ENCODE measurements at places on chromosomes 1 and 21.

GRCh38 chr1:178126741-178127185, 32.9 kb downstream of the RASAL2 start:
- peak; percentile 69 for DNase-seq

GRCh38 chr1:181531951-181532600, 48.8 kb downstream of the CACNA1E start:
- no peak for DNase-seq

DNA sequence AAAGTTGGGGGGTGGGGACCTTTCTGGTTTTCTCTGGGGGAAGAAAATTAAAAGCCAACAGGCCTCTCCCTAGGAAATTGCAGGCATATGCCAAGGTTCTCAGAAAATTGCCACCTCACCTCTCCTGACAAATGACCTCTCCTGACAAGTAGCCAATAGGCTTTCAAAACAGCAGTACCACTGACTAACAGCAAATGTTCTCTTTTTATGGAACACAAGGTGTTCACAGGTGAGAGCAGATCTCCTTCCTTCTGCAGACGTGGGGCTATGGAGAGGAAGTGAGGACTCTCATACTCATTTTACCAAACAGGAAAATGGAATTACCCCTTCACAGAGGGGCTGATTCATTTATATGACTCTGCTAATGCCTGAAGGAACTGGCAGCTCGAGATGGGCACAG, 32.7 kb upstream of the SUCO start:
- no peak for DNase-seq

DNA sequence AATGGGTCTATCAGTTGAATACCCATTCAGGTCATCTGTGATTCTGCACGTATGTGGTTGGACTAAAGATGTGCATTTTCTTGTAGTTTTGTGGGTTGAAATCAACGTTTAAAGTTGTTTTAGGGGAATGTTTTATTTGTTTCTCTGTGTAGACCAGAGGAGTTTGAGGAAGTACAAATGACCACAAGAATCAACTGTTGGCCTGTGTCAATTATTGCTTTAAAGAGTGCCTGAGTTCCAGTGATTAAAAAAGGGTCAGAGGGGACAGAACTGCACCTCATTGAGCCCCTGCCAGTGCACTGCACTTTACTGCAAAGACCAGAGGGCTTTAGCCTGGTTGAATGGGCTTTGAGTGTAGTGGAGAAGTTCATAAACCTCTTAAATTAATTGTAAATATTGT, 190.3 kb downstream of the VPS13D start:
- no peak for DNase-seq

GRCh38 chr1:243732637-243733036, 117.4 kb downstream of the AKT3 start:
- no peak for DNase-seq

DNA sequence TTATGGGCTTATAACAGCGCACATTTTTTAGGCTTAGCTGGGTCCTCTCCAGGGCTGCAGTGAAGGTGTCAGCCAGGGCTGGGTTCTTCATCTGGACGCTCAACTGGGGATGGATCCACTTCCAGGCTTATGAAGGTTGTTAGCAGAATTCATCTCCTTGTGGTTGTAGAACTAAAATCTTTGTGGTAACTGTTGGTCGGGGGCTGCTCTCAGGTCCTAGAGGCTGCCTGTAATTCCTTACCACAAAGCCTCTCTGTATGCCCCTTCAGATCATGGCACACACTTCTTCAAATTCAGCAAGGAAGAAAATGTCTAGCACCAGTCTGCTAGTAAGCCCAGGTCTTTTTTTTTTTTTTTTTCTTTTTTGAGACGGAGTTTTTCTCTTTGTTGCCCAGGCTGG, 40.9 kb upstream of the EPS8L3 start:
- DNase-seq: no peak

DNA sequence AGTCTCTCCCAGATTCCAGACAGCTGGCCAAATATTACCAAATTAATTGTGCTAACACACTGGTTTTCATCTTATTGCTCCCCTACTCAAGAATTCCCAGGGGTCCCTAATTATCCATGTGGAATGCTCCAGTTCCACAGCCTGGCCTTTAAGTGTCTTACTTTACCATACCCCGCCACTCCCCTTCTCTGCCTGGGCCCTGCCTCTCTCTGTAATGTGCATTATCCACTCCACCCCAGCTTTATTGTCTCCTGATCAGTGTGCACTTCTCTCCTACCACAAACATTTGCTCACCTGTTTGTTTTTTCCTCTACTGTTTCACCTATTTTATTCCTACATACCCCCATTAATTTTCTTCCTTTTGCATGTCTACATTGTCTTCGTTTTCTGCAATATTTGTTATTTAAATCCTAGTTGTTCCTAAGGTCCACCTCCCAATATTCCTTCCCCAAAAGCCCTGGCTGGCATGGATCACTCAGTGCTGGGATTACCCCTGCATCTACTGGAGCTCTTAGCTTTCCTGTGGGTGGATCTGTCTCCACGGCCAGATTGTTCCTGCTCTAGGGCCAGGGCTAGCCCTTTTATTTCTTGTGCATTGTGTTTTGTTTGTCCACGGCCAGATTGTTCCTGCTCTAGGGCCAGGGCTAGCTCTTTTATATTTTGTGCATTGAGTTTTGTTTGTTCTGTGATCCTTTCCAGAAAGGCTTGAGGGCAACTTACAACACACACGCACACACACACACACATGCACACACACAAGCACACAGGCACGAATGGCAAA, 33.4 kb upstream of the ATP1B1 start:
- no peak for DNase-seq

GRCh38 chr1:66132324-66132723, 339.6 kb downstream of the PDE4B start:
- no peak for DNase-seq

DNA sequence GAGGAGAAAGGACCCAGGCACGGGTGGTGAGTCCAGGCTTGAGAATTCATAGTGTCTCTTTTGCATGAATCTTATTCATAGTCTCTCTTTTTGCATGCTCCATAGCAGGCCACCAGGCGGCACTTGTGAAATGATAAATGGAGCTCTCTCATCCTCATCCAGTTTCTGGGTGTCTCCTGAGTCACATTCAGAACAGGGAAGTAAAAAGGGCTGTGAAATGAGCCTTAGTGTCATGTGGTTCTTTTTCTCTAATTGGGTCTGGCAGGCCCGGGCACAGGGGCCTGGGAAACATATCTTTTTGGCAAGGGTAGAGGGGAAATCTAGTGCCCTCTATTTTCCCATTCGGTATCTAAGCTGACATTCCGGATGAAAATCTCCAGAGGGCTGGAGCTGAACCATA, 19.1 kb upstream of the NCF2 start:
- peak; percentile 45 for DNase-seq

GRCh38 chr1:164713456-164714207, 154.6 kb downstream of the PBX1 start:
- no peak for DNase-seq

- DNase-seq: peak; percentile 49
Measured at GRCh38 chr1:28580722-28581530, 11.1 kb upstream of the RAB42 start.

DNA sequence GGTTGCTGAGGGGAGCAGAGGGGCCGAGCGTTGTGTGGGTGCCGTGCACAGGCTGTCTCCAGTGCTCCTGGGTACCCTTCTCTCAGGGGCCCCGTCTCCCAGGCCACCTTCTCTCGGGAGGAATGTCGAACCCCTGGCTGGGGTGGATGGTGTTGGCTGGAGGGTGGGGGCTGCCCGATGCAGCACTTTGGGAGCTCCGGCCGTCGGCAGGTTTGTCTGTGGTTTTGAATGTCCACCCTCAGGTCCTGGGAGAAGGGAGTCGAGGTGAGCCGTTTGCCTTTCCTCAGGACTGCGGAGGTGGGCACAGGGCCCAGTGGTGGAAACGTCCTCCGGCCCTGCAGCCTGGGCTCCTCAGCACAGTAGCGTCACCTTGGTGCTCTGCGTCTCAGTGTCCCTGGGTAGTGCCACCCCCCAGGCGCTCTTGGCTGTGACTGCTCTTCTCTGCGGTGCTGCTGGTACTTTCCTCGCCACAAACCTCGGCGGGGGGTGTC, 14.5 kb downstream of the SLX9 start:
- no peak for DNase-seq

- DNase-seq: no peak
Measured at GRCh38 chr21:40835184-40835694, 11.7 kb downstream of the DSCAM start.

DNA sequence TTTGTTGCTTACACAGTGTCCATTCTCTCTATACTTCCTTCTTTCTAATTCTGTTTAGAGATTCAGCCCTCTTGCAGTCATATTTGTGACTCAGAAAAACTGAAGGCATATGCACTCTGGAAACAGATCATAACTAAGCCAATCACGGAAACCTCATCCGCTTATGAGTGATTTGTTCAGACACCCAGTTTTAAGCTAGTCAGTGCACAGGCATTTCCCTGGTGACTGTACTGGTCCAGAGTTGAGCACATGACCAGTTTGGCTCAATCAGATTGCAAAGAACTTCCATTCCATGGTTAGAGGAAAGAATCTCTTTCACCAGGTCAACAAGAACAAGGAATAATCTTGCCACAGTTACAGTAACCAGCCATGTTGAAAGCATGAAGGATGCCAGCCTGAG, 69.2 kb upstream of the SGIP1 start:
- peak; percentile 60 for DNase-seq

DNA sequence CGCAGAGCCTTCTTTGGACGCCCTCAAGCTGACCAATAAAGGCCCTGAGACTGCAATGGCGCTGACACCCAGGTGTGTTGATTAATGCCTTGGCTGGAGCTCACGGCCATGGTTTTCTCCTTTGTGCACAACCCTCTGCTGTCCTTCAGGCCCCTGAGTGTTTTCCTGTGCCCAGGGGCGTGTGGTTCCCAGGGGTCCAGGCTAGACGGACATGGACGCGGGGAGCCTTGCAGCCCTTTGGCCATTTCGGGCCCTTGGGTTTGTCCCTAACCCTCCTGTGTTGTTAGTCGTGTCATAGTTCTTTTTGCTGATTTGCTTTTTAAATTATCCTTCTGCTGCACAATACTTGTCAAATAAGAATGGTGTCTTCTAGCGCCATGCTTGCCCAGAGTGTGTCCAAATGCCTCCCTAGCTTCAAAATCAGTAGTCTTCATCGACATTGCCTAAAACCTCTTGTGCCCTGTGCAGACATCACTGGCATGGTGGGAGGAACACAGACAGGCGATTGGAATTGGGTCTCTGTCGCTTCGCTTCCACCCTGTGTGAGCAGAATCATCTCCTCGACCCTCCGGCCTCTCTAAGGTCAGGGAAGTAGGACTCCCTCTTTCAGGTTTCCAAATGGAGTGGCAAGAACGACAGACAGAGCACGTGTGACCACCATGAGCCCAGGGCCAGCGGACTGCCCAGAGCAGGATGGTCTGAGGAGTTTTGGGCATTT, 1.9 kb downstream of the KRTAP10-4 start:
- DNase-seq: no peak

DNA sequence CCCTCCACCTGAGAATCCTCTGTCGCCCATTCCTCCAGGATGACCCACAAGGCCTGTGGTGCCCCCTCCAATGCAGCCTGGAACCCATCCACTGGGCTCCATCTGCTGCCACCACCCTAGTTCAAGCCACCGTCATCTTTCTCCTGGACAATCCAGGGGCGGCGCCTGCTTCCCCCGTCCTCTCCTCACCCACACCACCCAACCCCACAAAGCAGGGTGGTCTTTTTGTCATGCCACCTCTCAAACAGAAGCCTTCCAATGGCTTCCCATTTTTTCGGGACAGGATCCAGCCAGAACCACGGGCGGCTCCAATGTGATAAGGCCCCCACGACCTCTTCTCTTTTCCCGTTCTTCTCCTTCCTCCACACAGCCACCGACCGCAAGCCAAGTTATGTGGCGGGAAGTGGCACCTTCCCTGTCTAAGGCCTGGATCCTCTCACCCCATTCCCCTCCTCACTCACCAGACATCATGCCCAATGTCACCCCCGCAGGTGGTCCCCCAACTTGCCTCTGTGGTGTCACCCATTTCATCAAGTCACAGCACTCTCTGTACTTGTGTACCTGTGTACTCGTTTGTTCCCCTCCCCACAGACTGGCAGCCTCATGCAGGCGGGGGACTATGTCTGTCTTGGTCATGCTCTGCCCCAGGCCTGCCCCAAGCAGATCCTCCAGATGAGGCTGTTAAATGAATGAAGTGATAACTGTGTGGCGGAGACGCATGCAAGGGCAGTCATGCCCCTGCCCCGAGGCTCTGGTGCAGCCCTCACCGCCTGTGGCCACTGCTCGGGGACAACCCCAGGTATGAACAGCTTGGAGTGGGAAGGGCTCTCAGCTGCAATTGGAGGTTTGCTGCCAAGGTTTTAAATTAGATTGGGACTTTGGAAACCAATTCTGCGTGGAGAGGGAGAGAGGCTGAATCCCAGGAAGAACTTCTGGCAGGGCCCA, 11.0 kb downstream of the UBXN11 start:
- DNase-seq: no peak

DNA sequence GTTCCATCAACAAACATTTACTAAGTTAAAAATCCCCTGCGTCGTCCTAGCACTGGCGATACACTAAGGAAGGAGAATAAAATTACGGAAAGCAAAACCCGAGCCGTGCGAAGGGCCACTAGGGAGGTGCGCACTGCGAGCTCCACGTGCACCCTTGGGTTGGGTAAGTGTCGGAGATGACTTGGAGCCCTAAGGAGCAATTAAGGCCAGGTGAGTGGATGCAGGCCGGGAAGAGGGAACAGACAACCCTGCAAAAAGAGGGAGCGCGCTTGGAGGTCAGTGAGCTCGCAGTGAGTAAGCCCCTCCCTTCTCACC, 704 bp downstream of the WDR4 start:
- no peak for DNase-seq

- no peak for DNase-seq
Measured at GRCh38 chr1:112026016-112026415, 36.5 kb upstream of the KCND3 start.

- no peak for DNase-seq
Measured at GRCh38 chr1:179793281-179793680, 50.2 kb downstream of the FAM163A start.

DNA sequence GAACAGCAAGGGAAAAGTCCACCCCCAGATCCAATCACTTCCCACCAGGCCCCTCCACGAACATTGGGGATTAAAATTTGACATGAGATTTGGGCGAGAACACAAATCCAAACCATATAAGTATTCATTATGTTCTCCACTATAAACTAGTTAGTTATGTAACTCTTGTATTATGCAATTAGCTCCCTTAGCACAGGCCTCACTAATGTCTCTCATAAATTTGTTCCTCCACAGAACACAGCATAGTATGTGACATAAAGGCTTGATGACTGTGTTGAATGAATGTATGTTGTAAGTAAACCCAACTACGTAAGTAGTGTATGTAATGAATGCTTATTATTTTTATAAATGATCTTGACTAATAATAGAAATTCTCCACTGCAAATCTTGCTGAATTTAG, 223.3 kb upstream of the ZRANB2 start:
- no peak for DNase-seq

- no peak for DNase-seq
Measured at GRCh38 chr1:184340984-184341383, 45.8 kb upstream of the C1orf21 start.

DNA sequence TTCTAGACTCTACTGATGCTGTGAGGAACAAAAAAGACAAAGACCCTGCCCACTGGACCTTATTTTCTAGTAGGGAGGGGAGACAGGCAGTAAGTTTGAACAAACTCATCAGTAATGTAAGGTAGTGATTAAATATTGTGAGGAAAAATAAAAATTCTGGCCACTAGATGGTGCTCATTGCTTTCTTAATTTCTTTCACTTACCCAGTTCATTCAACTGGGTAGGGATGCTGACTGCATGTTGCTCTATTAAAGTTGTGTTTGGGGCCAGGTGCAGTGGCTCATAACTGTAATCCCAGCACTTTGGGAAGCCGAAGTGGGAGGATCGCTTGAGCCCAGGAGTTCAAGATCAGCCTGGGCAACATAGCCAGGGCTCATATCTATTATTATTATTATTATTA, 6.3 kb upstream of the KYAT3 start:
- DNase-seq: peak; percentile 69

- DNase-seq: no peak
Measured at GRCh38 chr1:115060501-115060900, 28.8 kb downstream of the TSPAN2 start.

Data from endothelial cell of umbilical vein (primary cell).